ENCODE measurements at places on chromosomes 11 and 22. TPM values are rescaled to one million over a fixed set of nuclear protein-coding genes. Genes with fewer than 3 reads are reported as not detected.

DNA sequence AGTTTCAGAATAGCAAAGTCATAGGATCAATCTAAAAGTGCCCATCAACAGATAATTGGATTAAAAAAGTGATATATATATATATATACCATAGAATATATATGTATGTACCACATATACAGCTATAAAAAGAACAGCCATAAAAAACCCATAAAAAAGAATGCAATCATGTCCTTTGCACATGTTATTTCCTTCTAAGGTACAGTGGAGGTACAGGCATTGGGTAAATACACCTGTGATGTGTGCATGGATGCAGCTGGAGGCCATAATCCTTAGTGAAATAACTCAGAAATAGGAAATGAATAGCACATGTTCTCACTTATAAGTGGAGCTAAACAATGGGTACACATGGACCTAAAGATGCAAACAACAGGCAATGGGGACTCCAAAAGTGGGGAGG, 7.1 kb upstream of the DKK3 start:
- no peak overlapping the region for H3K27ac ChIP-seq
- H3K4me3 ChIP-seq, result no peak overlapping the region
- H3K4me1 ChIP-seq, result peaks cover 8% of the 10 kb centered on the region
- H3K36me3 ChIP-seq, result no peaks in the 10 kb centered on the region

GRCh38 chr11:12683874-12684273, 9.7 kb downstream of the TEAD1 start:
- no peaks in the 10 kb centered on the region for H3K36me3 ChIP-seq
- no peak overlapping the region for H3K4me3 ChIP-seq
- no peak for DNase-seq
- no peak overlapping the region for H3K27ac ChIP-seq

DNA sequence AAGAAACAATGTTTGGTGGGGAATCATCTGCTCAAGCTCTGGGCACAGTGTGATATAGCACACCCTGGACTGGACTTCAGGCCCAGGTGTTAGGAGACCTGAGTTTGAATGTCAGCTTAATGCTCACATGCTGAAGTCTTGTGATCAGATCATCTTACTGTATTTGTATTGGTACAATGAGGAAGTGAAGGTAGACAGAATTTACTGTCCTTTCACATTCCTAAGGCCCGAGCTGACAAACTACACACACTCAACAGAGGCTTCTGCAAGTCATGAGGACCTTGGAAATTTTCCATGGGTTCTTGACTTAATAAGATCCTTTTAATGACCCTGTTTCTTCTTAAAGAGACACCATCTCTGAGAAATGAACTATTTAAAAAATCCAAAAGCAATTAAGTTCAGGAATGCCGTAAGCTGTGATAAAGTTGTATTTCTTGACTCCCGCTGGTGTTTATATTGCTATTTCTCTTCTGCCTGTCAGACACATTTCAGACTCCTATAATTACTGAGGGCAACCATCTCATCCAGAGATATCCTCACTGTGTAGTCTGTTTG, 802.0 kb downstream of the DLG2 start:
- H3K4me1 ChIP-seq, result no peaks in the 10 kb centered on the region
- H3K4me3 ChIP-seq, result no peak overlapping the region
- H3K36me3 ChIP-seq, result no peaks in the 10 kb centered on the region
- H3K27ac ChIP-seq, result no peak overlapping the region
- DNase-seq, result no peak

- no peaks in the 10 kb centered on the region for H3K27me3 ChIP-seq
- no peak overlapping the region for H3K27ac ChIP-seq
- H3K4me3 ChIP-seq, result no peak overlapping the region
- no peaks in the 10 kb centered on the region for H3K4me1 ChIP-seq
These were observed 4.5 kb downstream of the OR9Q2 start for GRCh38 chr11:58193391-58193790.

DNA sequence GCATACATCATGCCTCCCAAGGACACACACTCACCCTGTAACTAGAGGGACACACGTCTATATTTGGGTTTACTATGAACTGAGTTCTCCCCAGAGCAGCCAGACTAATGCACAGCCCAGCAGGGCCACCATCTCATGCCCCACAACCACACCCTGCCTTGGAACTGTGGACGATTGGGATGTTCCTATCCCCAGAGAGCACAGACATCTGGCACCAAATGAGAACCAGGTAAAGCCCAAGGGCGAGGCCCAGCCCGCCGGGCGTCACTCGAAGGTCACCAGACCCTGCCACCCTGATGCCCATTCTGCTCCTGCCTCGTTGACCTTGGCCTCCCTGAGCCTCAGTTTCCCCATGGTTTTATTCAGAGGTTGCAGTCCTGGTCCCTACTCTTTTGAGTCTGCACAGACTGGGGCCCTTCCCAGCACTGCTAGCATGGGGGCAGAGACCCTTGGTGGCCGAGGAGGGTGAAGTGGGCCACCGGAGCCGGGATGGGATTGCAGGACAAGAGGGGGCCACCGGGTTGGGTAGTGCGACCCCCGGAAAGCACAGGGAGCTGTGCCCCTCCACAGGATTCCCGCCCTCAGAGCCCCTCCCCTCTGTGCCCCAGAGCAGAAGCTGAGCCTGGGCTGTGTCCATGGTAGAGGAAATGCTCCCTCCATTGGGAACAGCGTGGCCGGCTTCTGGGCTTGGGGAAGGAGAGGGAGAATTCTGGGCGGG, 56.8 kb downstream of the IGLL5 start:
- no peaks in the 10 kb centered on the region for H3K36me3 ChIP-seq
- H3K4me3 ChIP-seq, result no peak overlapping the region
- no peak overlapping the region for H3K27ac ChIP-seq
- peaks cover 13% of the 10 kb centered on the region for H3K27me3 ChIP-seq
- no peaks in the 10 kb centered on the region for H3K4me1 ChIP-seq

DNA sequence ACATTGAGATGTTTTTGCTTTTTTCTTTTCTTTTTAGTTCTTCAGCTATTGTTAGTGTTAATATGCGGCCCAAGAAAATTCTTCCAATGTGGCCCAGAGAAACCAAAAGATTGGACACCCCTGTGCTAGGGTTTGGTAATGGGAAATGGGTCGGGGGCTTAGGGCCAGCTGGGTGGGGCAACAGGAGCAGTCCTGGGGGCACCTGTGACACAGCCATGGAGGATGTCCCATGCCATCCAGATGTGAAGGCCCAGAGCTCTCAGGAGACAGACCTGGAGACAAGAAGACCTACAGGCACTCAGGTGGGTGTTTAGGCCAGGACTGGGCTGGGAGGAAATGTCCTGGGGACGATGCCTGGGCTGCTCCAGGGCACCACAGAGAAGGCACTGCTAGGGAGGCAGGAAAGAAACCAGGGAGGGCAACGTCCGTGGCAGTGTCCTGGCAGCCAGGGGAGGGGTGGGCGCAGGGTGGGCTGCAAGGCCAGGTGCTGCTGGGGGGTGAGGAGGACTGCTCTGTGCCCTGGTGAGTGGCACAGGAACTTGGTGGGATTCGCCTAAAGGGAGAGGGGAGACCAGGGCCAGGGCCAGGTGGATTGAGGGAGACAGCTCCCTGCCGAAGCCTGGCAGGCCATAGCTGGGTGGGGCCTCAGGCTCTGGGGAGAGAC, 21.4 kb downstream of the RELT start:
- H3K4me1 ChIP-seq, result no peaks in the 10 kb centered on the region
- peak; percentile 49 for DNase-seq
- no peak overlapping the region for H3K27ac ChIP-seq
- no peak overlapping the region for H3K4me3 ChIP-seq
- H3K27me3 ChIP-seq, result no peaks in the 10 kb centered on the region
- H3K36me3 ChIP-seq, result peaks cover 7% of the 10 kb centered on the region

DNA sequence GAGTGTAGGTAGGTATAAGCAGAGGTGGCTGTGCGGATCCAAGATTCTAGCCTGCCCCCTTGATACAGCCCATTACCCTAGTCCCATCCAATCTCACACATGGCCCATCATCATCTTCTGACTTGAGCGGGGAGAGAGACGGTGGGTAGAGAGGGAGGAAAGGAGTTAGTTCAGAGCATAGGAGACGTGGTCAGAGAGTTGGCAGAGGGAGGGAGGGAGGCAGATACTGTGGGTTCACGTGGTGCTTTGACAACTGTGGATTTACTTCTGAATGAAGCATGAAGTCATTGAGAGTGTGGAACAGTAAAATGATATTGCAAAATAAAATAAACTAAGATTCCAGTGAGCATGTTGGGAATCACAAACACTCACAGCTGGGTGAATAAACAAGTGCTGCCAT, 31.4 kb upstream of the VPREB1 start:
- H3K4me3 ChIP-seq, result no peak overlapping the region
- H3K36me3 ChIP-seq, result no peaks in the 10 kb centered on the region
- peaks cover 6% of the 10 kb centered on the region for H3K27me3 ChIP-seq
- no peak for DNase-seq
- H3K27ac ChIP-seq, result no peak overlapping the region

- peaks cover 11% of the 10 kb centered on the region for H3K4me1 ChIP-seq
- no peaks in the 10 kb centered on the region for H3K36me3 ChIP-seq
- no peak overlapping the region for H3K27ac ChIP-seq
- H3K27me3 ChIP-seq, result peaks cover 7% of the 10 kb centered on the region
These were observed 12.3 kb upstream of the SYT7 start for GRCh38 chr11:61593151-61593550.

GRCh38 chr11:120712014-120712413, 200.5 kb downstream of the GRIK4 start:
- no peaks in the 10 kb centered on the region for H3K36me3 ChIP-seq
- H3K4me1 ChIP-seq, result peaks cover 20% of the 10 kb centered on the region
- no peaks in the 10 kb centered on the region for H3K27me3 ChIP-seq
- H3K27ac ChIP-seq, result peak overlapping the region; percentile 1
- DNase-seq, result no peak

- peaks cover 16% of the 10 kb centered on the region for H3K4me1 ChIP-seq
- no peak overlapping the region for H3K27ac ChIP-seq
- H3K27me3 ChIP-seq, result no peaks in the 10 kb centered on the region
- no peak for DNase-seq
- H3K4me3 ChIP-seq, result no peak overlapping the region
- no peaks in the 10 kb centered on the region for H3K36me3 ChIP-seq
These were observed 46.6 kb upstream of the SMIM38 start for GRCh38 chr11:69109101-69109500.

DNA sequence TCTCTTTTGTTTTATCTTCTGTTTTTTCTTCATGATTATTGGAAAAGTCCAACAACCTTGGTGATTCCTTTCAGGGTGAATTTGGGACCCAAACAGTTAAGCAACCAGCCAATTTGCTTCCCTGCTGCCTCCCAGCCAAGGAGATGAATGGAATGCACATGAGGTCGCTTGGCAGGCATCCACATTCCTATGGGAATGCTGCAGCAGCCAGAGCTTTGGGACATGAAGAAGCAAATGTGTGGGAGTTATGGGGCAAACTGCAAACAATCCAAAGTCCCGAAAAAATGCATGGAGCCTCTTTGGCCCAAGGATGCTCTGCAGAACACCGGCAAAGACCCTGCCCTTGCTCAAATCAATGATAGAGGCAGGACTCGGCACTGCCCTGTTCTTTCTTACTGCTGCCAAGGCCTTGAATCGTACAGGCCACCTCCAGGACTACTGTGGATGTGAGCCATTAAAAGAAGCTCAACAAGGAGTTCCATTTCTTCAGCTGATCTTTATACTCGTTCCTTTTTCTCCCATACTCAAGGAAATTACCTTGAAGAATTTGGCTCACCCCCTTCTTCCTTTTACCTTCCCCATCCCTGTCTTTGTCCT, 117.3 kb upstream of the TEAD1 start:
- no peak overlapping the region for H3K27ac ChIP-seq
- H3K4me3 ChIP-seq, result no peak overlapping the region
- peaks cover 14% of the 10 kb centered on the region for H3K4me1 ChIP-seq

The OR52H1 gene
- 0.90 TPM for total RNA-seq

The GAL3ST3 gene
- not detected for total RNA-seq

The TSKU gene
- total RNA-seq, result 18.1 TPM

The FJX1 gene
- 5.9 TPM for total RNA-seq

The SERPING1 gene
- total RNA-seq, result 490 TPM

The OSBP2 gene
- total RNA-seq, result 6.0 TPM

The TRPM5 gene
- not detected for total RNA-seq

The SCGB1A1 gene
- 5.4 TPM for total RNA-seq

The MRPL11 gene
- 31.3 TPM for total RNA-seq

Measured in upper lobe of right lung (tissue), 1 donor.